GM12864 (cell line): ENCODE measurements at places on chromosomes 1 and 21.

DNA sequence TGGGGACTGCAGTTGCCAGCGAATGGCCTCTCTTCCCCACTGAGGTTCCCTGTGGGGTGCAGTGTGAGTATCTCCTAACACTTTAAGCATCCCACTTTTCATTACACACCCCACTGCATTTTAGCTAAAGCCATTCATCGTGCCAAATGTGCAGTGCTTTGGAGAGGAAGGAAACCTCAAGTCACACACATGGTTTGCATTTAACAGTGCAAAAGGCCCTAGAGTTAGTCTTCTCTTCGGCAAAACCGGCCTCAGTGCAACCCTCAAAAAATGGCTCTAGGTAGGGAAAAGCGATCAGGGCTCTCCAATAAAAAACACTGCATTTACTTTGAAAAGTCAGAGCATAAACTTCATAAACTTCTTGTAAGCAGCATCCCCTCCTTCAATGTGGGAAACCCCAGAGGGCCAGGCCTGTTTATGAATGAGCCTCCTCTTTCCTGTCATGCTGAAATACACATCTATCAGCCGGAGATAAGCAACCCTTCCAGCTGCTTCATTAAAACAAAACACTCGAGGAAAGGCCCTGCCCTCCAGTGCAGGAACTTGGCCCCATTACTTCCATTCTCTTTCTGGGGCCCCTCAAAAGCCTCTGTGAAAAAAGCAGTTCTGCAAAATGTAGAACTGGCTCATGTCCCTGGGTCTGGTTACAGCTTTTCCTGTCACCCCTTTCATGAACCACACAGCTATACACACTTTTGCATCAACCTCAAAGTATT is 184.0 kb downstream of the CDC7 start:
- DNase-seq = no peak

DNA sequence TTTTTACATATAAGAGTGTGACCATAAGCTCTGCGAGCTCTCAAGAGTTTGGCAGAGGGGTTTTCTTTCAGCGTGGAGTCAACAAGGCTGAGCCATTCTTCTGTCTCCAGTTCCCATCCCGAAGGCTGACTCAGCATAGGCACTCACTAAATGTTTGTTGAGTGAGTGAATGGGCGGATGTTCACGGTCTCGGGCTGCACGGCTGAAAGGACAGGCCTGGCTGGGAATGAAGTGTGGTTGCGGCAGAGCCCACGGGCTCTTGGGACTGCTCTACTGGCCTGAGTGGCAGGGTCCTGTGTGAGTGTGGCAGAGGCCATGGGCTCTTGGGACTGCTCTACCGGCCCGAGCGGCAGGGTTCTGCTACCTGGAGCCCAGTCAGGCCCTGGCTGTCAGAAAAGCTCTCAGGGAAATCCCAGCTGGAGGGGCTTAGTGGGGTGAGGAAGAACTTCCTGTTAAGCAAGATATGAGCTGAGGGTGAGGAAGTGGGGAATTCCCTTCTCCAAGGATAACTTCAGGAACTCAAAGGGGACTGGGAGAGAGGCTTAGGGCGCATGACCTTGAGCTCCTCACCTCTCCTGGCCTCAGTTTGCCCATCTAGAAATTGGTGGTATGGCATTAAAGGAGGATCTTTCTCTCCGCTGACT is 56.6 kb upstream of the C1orf174 start:
- no peak for DNase-seq

DNA sequence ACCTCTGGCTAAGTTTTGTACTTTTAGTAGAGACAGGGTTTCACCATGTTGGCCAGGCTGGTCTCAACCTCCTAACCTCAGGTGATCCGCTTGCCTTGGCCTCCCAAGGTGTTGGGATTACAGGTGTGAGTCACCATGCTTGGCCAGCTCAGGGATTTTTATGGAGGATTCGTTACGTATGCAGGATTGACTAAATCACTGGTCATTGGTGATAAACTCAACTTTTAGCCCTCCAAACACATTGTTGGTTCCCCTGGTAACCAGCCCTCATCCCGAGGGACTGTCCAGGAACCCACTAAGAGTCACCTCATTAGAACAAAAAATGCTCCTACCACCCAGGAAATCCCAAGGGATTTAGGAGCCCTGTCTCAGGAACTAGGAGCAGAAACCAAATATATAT is 40.4 kb downstream of the ST3GAL3 start:
- no peak for DNase-seq

GRCh38 chr1:196896355-196896754 is 8.5 kb downstream of the CFHR4 start:
- no peak for DNase-seq

DNA sequence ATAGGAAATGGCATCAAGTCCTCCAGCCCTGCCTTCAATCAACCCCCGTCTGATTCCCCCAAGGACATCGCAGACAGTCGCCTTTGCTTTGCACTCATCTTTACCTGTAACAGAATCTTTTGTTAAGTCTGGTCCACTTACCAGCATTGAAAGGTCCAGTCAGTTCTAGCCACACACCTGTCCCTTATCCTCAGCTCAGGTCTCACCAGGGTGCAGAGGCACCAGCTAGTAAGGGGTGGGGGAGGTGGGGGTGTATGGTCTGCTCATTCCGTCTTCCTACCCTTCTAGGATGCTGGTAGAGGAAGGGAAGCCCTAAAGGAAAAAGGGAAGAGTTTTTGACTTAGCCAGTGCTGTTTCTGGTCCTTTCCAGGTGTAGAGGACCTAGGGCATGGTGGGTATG is 427.7 kb downstream of the MATN1 start:
- no peak for DNase-seq

DNA sequence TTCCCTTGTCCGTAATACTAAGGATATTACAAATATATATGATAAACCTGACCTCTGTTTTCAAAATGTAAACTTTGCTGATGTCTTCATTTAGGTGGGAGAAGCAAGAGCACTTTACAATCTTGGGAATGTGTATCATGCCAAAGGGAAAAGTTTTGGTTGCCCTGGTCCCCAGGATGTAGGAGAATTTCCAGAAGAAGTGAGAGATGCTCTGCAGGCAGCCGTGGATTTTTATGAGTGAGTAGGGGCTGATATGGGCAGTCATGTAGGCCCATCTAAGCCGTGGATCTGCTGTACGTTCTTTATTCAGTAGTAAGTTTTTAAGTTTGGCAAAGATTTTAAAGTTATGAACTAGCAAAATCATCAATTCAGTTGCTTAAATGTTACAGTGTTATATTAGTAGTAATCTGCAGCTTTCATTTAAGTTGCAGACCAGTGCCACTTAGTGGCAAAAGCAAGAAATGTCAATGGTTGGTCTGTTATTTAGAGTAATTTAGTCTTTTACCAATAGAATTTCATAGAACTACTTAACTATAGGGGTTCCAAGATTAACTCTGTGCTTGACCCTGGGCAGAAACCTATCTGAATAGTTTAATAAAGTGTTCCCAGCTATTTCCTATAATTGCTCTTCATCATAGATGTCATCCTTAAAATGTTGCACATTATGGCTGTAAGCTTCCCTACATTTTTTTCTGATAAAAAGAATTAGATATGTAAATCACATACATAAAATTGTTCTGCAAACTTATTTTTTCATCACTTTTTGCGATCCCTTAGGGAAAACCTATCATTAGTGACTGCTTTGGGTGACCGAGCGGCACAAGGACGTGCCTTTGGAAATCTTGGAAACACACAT is 21.3 kb downstream of the GPSM2 start:
- peak; percentile 31 for DNase-seq

DNA sequence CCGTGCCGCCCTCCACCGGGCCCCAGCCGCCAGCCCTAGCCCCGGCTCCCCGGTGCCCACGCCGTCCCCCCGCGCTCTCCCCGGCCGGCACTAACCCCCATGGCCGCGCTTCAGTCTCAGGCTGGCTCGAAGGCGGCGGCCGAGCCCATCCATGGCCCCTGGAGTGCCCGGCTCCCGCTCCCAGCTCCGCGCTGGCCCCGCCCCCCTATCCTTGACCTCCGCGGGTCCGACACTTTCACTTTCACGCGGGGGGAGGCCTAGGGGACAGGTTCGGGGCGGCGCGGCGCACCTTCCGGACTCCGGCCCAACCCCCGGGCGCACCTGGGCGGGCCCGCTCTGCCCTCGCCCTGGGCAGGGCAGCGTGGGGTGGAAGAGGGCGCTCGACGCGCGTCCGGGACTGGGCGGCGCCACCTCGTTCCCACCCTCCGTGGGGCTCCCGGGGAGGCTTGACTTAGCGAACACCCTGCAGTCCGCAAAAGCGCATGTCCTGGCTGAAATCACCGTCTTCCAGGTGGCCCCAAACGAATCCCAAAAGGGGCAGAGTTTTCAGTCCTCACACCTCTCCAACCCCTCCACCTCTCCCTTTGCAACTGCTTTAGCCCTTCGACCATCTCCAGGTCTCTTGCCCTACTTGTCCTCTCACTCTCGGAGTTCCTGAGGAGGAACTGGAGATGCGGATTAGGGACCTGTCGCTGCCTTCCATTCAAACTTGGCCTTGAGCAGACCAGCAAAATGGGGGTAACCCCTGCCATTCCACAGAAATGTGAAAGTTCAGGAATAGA is 3.9 kb upstream of the DENND2D start:
- DNase-seq = peak; percentile 55

DNA sequence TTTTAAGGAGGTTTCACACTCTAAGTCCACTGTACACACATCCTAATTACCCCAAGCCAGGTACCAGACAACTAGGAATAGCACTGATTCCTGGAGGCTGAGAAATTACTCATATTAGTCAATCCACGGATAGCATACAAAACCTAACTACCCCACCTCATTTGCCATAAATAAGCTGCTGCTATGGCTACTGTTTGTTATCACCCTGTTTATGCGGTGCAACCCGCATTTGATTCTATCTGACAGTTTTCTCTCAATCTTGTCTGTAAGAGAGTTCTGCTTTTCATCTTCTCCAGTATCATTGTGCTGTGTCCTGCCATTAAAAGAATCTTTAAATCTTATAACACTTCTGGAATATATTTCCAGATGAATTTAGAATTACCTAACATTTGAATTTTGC is 1496.5 kb downstream of the PLA2G4A start:
- no peak for DNase-seq

DNA sequence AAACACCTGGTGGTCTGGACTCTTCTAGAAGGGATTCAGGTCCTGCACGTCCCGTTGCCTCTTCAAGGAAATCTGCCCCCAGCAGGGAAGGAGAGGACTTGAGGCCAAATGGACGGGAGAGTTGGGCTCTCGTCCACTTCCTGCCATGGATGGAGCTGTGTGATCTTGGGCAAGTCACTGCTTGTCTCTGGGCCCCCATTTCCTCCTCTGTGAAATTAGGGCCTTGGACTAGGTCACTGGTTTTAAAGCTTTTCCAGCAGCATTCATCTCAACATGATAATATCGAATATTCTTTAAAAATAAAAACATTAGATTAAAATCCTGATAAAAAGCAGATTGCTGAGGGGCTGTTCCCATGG is 26.9 kb downstream of the LHX4 start:
- DNase-seq = no peak

- DNase-seq = no peak
Observed at GRCh38 chr1:116352349-116352813, 20.7 kb upstream of the ATP1A1 start.

GRCh38 chr1:150543500-150544143 is 5.6 kb upstream of the ADAMTSL4 start:
- DNase-seq = no peak

DNA sequence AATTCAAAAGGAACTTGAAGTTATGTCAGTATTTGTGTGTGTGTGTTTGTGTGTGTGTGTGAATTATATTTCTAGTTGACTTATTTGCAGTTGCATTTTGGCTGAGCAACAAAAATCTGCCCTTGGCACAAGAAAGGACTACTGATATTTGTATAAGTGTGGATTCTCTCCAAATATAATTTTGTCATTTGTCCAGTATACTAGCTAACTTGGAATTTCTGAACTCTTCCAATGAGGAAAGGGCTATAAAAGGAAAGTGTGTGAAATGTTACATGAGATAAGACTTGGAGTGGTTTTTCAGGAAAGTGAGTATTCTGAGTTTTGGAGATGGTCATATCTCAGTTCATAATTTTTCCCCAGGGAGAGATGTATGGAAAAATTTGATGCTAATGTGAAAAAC is 1384.1 kb upstream of the B3GALT2 start:
- DNase-seq = no peak
